ENCODE measurements at places on chromosomes 7 and 10.

DNA sequence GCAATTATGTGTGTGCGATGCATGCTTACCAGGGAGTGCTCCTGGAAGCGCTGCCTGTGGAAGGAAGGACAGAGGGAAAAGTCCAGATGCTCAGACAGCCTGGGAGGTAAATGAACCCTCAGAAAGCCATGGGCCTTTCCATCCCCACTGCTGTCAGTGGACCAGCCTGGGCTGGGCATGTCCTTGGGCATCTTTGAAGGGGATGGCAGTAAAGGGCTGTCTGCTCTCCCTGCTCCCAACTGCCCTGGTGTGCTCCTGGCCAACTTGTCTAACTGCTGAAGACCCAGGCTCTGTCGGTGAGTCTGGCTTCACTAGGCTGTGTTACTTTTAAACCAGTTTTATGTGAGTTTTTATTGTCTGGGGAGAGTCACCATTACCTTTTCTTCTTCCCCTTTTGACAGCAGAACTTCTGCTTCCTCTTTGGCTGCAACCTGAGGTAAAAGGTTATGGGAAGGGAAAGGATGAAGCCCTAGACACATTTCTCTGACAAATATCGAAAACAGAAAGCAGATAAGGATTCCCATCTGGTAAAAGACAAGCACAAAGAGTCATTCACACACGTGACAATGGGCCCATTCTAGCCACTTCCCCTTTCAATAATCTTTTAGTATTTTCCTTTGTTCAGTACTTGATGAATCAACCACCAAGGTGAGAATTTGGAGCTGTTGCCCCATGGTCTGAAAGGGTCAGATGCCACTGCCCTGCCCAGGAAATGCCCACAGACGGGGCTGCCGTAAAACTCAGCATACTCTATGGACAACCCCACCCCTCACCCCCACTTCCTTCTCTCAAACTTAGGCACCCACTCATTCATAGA, 27.6 kb upstream of the PIK3AP1 start:
- no peak for DNase-seq

DNA sequence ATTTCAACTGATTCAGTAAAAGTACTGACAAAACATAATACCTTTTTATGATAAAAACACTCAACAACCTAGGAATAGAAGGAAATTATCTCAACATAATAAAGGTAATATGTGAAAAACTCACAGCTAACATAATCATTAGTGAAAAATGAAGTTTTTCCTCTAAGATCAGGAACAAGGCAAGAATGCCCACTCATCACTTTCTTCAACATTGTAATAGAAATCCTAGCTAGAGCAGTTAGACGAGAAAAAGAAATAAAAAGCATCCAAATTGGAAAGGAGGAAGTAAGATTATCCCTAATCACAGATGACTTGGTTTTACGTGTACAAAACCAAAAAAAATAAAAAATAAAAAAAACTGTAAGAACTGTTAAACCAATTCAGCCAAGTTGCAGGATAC, 58.6 kb downstream of the R3HCC1L start:
- DNase-seq: no peak

GRCh38 chr7:133480868-133481267, 228.0 kb downstream of the EXOC4 start:
- DNase-seq: no peak

GRCh38 chr7:117741962-117742361, 131.3 kb downstream of the CTTNBP2 start:
- no peak for DNase-seq

DNA sequence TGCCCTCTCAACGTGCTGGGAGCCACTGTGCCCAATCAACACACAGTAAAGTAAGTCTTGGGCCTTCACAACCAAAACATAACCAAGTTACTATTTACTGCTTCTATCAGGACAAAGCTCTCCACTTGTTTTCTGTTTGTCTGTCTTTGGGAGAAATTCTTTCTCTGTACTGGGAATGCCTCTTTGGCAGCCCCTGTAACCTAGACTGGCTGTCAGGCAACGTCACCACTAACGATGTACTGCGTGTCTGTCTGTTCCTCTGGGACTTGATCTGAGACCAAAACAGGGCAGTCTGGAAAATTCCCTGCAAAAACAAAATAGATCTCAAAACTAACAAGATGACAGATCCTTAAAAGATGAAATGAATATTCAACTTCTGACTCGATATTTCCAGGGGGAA, 113.0 kb downstream of the SMURF1 start:
- DNase-seq: peak; percentile 18

DNA sequence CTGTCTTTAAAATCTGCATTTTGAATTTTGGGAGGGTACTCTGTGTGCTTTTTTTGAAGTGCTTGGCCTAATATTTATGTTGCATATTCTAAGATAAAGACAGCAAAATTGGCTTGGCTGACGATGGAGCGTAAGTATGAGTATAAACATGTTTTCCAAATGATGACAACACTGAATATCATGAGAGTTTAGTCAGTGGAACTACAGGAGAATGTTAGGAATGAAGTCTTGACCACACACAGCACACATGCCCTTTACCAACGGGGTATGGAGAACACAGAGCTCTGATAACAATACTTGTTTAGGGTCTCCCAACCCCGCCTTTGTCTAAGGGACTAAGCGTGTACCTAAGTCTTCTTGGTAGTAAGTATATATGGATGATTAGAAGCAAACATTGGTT, 253.9 kb upstream of the FZD8 start:
- DNase-seq: peak; percentile 63

DNA sequence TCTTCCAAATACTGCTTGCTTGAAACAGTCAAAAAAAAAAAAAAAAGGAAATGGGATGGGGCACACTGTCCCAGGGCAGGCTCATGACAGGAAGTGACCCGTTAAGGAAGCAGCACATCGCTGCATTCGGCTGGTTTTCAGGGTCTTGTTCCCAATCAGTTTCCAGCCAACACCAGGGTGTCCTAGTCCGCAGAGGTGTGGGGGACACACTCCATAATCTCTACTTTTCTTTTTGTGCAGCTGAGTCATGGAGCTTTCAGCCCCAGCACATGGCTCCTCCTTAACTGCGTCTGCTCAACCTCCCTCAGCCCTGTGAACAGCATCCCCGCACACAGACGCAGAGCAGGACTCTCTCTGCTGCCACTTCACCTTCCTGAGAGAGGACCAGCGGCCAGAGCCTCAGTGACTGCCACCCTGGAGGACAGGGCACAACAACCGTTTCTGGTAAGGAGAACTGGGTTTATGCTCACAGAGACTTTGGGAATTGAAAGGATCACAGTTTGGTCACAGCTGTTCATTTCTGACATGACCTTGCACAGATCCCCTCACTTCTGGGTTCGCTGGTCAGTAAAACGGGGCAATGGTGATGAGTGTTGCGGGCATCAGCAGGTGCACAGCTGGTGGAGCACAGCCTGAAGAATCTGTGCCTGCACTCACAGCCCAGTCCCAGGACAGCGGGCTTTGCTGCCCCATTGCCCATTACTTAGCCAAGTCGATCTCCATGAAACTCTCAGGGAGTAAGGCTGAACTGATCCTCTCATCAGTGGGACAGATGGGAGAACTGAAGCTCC, at the start of gene GIMAP5:
Gene GIMAP5, plus strand, starts transcription at position 154 of the 791 bp plus-strand sequence. CDS start 3,467 bp downstream, outside the sequence.
- no peak for DNase-seq

- DNase-seq: no peak
These were observed 247.6 kb upstream of the HGF start for GRCh38 chr7:82017334-82017943.

Data from brain microvascular endothelial cell (primary cell).